NCI-H146 (cell line): ENCODE measurements at places on chromosomes 6 and 20.
A peak's percentile ranks its signal among the peaks of the same experiment; 100 is the strongest.

- no peak for DNase-seq
Observed at GRCh38 chr6:1027795-1028569, 283.9 kb upstream of the FOXQ1 start.

- peak; percentile 52 for DNase-seq
Observed at GRCh38 chr6:114342086-114342825, 567 bp downstream of the HS3ST5 start.

GRCh38 chr20:64246616-64247306 is 8.8 kb upstream of the PCMTD2 start:
- DNase-seq, result no peak

- DNase-seq, result peak; percentile 94
Observed at GRCh38 chr6:39322306-39322850, at the start of gene KCNK16. Gene KCNK16 (minus strand): TSS chr6:39322702. CDS start chr6:39322540, 162 bp downstream.

DNA sequence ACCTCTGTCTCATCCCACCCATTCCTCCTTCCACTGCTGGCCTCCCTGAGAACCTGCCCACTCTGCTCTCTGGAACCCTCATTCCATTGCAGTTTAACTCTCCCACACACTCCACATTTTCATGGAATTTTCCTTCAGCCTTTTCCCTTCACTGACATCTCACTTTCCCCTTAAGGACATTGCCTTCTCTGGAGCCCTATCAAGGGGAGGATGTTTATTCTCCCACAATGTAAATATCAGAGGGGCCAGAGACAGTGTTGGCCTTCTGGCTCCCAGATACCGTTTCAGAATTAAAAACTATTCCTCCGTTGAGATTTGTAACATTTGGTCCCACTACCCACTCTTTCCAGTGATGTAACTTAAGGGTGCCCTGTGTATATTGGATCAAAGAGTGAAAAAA is 199.5 kb upstream of the KCNK16 start:
- DNase-seq, result no peak

DNA sequence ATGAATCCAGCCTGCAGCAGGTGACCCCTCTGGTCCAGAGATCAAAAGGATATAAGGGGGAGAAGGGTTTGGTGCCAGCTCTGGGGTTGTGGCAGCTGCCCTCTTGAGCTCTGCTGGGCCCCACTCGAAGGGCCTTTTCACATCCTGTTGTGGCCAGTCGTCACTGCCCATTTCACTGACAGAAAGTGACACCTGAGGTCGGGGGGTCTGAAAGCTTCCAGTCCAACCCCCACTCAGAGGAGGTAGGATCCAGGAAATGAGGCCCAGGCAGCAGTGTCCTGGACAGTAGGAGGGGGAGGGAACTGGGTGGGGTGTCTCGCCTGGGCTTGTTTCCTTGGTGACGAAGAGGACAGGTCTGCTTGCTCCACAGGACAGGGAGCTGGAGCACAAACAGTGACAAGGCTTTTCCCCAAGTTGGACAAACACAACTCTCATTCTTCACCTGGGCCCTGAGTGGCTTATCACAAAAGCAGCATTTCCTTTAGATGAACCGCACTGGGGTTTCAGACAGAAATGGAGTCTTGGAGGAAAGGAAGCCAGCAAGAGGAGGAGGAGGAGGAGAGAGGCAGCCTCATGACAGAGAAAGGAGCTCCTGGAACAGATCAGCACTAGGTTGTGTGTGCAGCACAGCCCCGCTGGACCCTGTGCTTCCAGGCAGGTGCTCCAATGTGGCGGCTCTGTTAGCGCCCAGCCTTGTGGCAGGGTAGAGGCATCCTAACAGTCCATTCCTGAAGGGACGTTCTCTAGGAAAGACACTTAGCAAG is 11.0 kb downstream of the FRS3 start:
- DNase-seq, result no peak

GRCh38 chr6:27297857-27298730 is 14.0 kb downstream of the POM121L2 start:
- DNase-seq, result peak; percentile 46

GRCh38 chr6:82493467-82493866 is 129.8 kb downstream of the TPBG start:
- DNase-seq, result peak; percentile 71

DNA sequence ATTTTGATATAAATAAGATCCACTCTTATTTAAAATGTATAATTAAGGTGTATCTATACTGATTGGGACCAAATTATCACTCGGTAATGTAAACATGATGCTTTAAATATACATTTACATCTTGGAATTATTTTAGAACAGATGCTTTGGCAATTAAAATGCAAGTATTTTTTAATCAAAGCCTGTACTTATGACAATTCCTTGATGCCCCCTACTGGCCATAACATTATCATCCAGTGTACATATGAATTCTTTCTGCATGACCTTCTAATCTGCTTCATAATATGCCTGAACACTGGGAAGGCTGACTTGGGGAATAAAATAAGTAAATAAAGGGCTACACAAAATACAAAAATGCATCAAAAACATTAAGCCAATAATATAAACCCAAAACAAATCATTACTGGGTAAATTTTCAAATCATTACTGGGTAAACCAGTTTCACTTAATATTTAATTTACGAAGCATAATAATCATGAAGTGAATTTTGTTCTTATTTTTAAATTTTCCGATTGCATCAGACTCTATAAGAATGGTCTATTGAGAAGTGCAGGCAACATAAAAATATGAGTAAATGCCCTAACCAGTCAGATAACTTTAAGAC is 65.1 kb downstream of the CGA start:
- DNase-seq, result peak; percentile 55

- no peak for DNase-seq
Observed at GRCh38 chr20:34445177-34446065, 70.8 kb upstream of the DYNLRB1 start.

DNA sequence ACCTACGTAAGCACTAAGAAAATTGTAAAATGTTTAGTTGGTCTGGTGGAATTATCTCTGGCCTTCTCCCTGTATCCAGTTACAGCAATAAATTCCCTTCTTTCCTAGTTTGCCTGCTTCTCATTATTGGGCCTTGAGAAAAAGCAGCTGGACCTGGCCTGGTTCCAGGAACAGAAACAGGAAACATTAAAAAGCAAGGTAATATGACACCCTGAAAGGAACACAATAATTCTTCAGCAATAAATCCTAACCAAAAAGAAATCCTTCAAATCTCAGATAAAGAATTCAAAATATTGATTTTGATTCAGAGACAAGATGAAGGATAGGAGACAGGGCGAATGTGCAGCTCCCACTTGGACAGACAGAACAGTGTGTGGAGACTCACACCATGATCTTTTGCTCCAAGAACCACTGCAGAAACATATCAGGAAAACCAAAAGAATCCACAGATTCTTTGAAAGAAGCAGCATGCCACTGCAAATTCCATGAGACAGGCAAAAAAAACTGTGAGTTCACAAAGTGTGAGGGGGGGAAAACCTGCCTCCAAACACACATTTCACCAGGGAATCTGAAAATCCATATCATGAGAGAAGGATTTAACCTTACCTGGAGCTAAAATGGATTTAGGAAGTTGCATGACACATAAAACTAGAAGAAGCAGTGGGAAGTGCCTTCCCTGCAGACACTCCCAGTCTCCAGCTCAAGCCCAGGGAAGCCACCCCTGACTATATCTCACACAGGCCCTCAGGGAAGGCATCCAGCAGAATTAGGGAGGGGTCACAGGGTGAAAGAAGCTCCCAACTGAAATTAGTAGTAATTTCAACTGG is 28.9 kb downstream of the TREM1 start:
- peak; percentile 87 for DNase-seq

DNA sequence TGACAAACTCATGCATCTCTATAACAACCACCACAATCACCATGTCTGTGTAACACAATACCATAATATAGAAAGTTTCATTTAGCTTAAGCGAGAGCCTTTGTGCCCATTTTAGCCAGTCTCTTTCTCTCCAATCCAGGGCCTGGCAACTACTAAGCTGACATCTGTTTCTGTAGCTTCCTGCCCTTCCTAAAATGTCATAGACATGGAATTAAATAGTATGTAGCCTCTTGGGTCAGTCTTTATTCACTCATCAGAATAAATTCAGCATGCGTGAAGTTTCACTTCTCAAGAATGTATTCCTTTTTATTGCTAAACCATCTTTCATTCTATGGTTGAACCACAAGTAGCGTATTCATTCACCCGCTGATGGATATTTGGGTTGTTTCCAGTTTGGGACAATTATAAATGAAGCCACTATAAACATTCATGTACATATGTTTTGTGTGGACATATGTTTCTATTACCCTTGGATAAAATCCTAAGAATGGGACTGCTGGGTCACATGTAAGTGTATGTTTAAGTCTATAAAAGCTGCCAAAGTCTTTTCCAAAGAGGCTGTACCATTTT is 1.7 kb upstream of the TREM2 start:
- no peak for DNase-seq

DNA sequence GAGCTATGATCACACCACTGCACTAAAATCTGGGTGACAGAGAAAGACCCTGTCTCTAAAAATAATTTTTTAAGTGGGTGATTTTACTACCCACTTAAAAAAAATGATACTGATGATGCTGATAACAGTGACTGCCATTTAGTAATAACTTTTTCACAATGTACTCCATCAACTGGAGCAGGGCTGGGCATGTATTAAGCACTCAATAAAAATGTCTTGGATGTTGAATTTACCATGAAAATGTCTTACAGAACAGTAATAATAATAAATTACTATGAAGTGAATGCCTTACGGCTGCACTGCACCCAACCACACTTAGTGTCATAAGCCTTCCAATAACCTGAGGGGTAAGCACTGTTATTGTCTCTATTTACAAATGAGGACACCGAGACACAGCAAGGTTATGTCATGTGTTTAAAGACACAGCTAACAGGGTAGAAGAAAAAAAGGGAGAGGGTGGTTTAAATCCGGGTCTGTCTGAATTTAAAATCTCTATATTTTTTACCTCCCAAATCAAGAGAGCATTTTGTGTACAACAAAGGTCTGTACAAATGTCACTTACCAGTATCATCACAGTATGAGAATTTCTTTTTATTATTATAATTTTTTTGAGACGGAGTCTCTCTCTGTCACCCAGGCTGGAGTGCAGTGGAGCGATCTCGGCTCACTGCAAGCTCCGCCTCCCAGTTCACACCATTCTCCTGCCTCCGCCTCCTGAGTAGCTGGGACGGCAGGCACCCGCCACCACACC is 21.5 kb downstream of the RIMS4 start:
- no peak for DNase-seq
